Stimulated activated CD4-positive, alpha-beta T cell treated with anti-CD3 and anti-CD28 coated beads, Interleukin-4, amount 100 ng/mL, for 1 hour (primary cell): ENCODE measurements at places on chromosomes 6 and 20.

DNA sequence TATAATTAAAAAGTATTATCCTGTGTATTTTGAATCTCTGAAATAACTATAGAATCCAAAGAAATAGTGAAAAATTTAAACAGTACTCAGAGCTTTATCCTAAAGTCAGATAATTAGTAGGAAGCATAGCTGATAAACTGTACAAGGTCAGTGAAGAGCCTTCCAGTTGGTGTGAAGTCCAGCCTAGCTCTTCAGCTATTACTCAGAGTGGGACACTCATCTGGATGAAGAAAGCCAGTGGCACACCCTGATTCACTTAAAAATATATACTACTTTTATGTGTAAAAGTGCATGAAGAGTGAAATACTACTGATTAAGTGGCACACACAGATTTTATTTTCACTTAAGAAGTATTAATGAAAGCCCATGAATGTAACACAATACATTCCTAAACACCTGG lies 3.1 kb downstream of the IFNGR1 start:
- no peak for DNase-seq

- peak; percentile 22 for DNase-seq
Measured at GRCh38 chr6:21587961-21588480, 5.5 kb upstream of the SOX4 start.

- DNase-seq = no peak
Measured at GRCh38 chr20:41249411-41250281, 67.9 kb downstream of the ZHX3 start.

DNA sequence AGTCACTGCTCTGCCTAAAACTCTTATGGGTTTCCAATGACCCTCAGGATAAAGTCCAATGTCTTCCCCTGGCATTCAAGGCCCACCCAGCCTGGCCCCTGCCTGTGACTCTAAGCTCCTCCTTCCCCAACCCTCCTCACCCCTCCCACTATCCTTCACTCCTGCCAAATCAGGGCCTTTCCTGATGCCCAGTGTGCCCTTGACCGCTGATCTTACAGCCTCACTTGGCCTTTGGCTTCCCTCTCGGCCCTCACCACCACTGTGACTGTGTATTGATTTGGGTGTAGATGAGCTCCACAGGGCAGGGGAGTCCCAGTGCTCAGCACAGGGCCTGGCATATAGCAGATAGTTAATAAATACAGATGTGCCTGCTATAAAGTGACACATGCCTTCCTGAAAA lies 115.7 kb downstream of the TOX2 start:
- no peak for DNase-seq

- DNase-seq = no peak
Measured at GRCh38 chr6:20931093-20931492, 396.8 kb downstream of the CDKAL1 start.

GRCh38 chr6:117534974-117535373 lies 52.5 kb downstream of the DCBLD1 start:
- no peak for DNase-seq

- DNase-seq = no peak
Measured at GRCh38 chr6:46486181-46486580, 5.1 kb downstream of the RCAN2 start.

- no peak for DNase-seq
Measured at GRCh38 chr6:71502168-71502567, 213.6 kb downstream of the OGFRL1 start.

DNA sequence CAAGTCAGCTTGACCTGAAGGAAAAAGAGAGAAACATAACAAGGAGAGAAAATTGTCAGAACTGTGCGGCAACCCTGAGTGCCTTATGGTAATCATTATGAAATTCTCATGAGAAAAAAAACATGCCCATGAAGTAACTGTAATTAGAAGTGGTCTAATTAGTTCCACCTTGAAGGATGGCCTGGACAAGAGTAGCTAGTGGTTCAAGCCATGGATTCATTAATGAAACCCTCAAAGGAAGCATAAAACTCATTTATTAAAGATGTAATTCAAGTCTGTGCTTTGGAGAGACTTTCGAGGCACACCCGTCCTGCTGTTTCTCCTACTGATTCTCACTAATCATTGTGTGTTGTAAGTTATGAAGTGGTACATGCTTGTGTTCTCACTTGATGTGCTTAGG lies 160.2 kb downstream of the PHF3 start:
- no peak for DNase-seq

DNA sequence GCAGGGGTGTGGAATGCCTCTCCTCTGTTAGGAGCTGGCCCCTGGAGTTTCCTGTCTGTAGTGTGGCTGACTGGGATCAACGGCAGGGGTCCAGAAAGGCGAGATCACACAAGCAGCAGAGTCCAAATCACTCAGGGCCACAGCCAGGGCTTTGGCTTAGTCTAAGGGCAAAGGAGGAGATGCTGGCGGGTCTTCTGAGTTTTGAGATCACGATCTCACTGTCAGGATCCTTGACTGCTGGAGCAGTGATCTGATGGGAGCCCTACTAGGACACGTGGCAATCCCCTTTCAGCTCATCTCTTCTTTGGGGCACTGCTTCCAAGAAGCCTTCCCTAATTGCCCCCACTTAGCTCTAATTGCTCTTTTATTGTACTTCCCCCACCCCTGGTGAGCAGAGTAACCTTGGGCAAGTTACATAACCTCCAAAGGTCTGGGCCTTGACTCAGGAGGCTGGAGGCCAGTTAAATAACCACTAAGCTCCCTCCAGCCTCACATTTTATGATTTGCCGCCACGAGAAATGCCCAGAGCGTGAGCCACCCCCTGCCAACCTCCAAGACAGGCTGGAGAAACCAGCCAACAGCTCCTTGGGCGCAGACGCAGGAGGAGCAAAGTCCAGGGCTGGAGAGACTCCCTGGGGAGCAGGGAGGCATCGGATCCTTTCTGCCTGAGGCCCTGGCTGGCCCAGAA lies 12.0 kb downstream of the KCNK5 start:
- DNase-seq = no peak

DNA sequence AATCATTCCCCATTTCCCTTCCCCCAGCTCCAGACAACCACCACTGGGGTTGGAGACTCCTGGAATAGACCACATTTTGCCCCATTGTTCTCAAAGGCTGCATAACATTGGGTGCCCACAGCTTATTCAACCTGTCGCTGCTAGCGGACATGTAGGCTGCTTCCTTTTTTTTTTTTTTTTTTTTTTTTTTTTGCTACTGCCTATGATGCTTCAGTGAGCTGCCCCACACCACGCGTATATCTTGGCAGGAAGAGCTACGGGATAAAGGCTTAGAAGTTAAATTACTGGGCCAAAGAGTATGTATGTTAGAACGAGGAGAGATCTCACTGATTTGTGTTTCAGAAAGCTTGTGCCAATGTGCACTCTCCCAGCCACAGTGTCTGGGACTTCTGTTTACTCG lies 7.0 kb downstream of the LBP start:
- DNase-seq = no peak

- no peak for DNase-seq
Measured at GRCh38 chr20:51366155-51366886, 176.2 kb downstream of the NFATC2 start.

- no peak for DNase-seq
Measured at GRCh38 chr6:25342802-25343201, 63.6 kb downstream of the CARMIL1 start.

DNA sequence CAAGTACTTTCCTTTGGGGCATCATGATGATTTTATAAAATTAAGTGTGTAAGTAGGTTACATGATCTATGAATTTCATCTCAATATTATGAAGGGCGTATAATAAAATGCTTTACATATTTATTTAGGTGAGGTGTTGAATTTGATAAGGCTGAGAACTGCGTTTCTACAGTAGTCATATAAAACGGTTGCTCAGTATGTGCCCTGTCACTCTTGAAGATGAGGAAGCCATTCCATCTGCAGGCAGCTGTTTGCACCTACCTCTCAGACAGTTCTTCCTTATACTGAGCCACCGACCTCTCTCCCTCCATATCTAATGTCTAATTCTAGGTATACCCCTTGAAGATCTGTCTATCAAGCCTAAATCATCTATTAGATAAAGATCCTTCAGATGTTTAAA lies 16.1 kb downstream of the NCOA7 start:
- no peak for DNase-seq

DNA sequence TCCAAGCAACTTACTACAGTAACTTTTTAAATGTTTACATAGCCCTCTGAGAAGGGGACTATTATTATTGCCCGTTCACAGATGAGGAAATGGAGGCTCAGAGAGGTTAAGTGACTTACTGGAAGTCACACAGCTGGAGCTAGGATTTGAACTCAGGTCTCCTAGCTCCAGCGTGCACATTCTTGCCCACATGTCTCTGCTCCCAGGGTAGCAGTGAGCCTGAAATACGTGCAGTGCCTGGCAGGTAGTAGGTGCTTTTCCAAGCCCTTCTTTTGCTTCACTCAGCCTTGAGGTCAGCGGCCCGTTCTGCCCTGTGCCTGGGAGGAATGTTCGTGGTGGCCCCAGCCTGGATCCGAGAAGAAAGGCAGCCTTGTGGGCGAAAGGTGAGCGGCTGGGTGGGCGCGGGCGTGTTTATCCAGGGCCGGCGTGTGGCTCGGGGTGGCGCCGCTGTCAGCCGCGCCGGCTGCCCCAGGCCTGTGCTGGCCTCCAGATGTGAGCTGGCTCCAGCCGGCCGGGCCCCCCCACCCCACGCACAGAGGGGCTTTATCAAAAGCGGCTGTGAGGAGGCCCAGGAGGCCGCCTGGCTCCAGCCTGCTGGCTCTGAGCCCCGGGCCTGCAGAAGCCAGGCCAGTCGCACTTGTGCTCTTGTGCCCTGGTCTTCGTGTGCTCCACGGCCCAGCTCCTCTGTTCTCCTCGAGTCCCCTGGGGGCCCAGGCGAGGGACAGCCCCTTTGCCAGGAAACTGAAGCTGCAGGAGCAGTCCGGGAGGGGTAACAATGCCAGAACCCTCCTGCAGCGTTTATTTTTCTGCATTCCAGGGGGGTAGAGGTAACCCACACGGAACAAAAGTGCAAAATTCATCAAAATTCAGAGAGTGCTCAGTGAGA lies 58.1 kb downstream of the UBE2V1 start:
- no peak for DNase-seq

GRCh38 chr20:40880063-40880728 lies 148.4 kb upstream of the TOP1 start:
- DNase-seq = no peak

DNA sequence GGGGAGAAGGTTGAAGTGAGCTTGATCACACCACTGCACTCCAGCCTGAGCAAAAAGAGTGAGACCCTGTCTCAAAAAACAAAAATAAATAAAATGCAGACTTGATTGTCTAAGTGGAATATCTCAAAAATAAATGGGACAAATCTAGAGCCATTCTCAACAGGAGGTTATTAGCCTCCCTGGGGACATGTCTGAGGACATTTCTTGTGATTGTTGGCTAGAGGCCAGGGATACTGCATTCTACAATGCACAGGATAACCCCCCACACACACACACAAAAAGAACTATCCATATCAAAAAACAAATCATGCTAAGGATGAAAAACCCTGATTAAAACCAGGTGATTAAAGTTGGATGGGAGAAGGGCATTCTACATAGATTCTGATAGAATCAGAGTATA lies 37.5 kb downstream of the FAM217A start:
- no peak for DNase-seq

- DNase-seq = no peak
Measured at GRCh38 chr20:16553101-16553500, 20.1 kb downstream of the KIF16B start.

DNA sequence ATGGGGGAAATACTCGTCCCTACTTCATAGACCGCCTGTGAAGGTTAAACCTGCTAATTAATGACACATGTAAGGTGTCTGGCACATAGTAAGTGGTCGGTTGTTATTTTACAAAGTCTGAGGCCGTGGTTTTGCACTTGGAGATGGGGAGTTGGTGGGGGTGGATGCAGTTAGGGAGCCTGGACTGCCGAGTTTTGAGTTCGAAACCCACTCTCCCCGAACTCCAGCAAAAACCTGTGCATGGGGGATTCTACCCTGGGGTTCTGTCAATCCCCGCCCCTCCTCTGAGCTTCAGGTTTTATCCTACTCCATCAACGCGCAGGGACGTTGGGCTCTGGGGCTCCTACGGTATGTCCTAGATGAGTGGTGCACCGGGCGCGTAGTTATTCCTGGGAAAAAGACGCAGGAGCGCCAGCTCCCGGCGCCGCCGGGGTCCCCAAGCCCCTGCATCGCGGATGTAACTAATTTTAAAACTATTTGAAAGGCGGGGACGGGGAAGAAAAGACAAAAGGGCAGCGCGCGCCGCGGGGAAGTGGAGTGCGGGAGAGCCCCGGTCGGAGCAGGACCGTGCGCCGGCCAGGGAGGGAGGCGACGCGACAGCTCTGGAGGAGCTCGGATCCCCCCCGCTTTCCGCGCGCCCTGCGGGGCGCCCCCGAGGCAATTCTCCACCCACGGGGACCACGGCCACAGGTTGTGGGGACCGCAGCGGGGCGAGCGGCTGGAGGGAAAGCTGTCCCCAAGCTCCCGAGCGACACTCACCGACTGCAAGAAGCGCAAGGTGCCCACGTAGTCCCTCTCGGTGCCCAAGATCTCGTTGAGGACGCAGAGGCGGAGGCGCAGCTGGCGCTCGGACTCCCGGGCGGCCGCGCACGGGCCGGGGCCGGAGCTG lies 672 bp downstream of the PREX1 start:
- DNase-seq = peak; percentile 36

DNA sequence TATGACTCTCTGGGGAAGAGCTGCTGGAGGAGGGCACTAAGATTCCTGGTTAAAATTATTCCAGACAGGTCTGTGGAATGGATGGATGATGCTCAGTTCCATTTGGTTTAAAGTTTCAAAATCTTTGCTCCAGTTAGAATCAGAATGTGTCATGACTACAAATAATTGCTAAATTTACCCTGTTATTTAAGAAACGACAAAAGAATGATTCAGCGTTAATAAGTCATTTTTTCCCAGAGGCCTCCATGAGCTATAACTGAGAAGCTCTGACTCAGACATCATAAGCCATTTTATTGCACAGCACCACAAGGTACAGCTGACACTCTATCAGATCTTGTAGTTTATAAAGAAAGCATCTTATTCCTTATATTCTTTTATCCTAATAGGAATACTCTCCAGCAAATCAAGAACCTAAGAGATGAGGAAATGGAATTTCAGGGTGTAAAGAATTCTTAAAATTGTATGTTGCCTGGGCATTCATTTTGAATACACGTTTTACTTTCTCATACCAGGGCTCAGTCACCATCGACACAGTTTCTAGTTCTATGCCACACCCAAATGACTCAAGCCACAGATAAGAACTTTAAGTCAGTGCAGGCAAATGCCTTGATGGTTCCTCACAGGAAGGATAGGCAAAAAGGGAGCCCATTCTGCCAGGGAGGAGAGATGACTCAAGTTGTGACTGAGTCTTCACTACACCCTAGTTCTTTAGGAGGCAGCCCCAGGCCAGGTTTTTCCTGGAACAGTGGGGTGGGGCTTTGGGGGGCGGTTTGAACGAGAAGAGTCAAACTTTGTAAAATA lies 636.0 kb downstream of the MMUT start:
- DNase-seq = no peak

GRCh38 chr20:63051911-63052310 lies 45.1 kb upstream of the BHLHE23 start:
- no peak for DNase-seq

- DNase-seq = no peak
Measured at GRCh38 chr20:50788045-50788991, 6.5 kb upstream of the BCAS4 start.

DNA sequence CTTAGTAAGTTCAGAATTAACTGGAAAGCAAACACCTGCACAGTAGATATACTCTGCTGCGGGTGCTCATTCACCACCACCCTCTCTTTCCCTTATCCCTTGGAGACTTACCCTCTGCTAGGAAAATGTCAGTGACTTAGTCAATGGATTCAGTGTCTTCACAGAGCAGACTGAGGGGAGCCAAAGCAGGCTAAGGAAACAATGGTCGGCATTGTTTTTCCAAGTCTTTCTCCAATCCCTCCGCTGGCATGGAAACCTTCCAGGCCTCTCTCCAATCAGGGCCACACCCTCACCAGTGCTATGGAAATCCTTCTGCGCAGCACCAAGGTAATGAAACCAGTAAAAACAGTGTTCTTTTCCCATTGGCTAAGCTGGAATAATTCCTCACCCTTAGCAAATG lies 531.2 kb downstream of the TFAP2B start:
- no peak for DNase-seq
